ENCODE measurements at places on chromosomes 11 and 22.

DNA sequence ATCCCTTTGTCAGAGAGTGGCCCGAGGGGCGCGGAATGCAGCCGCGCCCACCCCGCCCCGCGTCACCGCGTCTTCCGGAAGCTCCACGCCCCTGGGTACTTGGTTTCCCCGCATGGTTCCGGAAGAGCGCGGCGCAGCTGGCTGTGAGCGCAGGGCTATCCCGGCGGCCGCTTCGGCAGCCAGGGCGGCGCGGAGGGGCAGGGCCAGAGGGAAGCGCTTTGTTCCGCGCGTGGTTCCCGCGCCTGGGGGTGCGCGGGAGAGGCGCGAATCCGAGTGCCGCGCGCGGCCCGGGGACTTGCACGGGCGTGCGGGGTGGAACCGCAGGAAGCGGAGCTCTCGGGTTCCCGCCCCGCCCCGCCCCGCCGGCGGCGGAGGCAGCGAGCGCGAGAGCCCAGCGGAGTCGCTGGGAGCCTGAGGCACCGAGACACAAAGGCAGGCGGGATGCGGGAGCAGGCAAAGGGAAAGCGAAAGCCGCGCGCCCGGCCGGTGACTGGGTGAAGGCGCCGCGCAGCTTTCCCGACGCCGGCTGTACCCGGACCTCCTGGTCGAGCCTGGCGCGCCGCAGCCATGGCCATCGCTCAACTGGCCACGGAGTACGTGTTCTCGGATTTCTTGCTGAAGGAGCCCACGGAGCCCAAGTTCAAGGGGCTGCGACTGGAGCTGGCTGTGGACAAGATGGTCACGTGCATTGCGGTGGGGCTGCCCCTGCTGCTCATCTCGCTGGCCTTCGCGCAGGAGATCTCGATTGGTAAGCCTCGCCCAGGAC, at the start of gene PANX1:
PANX1 (plus strand) TSS at position 96 of the 766 bp plus-strand sequence; CDS start at position 568, 472 bp downstream.
- DNase-seq, result peak; percentile 83

GRCh38 chr22:36760786-36761185, 15.1 kb downstream of the IFT27 start:
- no peak for DNase-seq

GRCh38 chr22:29654420-29654819, 51.0 kb downstream of the NF2 start:
- DNase-seq, result no peak

- DNase-seq, result no peak
Observed at GRCh38 chr11:58562375-58562800, 13.3 kb downstream of the LPXN start.

DNA sequence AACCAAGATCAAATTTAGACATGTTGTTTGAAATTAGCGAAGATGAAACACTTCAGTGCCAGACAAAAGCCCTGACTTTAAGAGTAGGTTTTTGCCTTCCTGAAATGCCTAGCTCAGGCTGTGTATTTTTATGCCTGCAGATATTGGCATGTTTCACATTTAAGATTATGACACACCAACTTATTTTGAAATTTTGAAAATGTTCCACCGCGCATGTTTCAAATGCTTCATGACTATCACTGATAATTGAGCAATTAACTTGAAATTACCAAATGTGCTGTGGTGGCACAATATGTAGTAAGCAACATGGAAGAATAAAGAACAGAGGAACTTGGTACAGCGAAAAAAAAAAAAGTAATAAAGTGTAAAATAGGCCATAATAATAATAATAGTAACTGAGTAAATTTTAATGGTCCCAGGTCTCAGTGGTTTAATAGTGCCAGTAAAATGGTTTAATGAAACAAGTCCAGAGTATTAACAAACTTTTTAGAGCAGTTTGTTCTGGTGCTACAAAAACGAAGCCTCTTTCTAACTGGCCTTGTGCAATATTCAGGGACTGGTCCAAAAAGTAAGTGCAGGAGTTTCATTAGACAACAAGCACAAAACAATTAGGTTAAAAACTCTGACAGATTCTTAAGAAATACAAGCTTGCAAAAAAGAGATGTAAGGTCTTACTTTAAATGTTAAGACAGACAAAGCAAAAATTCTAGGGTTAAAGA, 112.5 kb upstream of the SOX6 start:
- DNase-seq, result peak; percentile 3

DNA sequence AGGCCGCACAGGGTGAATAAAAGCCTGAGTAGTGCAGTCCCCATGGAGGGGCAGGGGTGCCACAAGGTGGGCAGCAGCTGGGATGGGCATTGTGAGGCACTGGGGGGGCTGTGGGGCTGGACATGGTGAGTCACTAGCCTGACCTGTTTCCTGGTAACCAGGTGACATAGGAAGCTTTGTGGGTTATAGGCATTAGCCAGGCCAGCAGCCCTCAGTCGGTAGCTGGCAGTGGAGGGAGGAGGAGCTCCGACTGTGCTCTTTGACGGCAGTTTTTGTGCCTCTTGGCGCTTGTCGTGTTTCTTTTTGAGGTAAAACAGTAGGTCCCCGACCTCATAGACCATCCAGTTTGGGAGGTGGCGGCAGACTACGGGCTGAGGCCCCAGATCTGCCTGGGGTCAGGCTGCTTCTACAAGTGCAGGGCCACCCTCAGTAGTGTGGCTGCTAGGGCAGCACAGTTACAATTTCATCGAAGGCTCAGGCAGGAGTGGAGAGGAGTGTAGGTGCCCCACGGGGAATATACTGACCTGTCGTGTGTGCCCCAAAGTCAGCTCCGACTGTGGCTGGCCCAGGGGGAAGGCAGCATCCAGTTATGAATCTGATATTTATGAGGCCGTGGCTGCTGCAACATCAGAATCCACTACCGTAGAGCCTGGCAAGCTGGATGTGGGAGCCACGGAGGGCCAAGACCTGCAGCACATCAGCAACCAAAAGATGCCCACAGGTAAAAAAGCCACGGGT, 107.7 kb downstream of the CRYBB2 start:
- no peak for DNase-seq

- DNase-seq, result no peak
Observed at GRCh38 chr22:25656724-25657123, 85.3 kb upstream of the MYO18B start.

DNA sequence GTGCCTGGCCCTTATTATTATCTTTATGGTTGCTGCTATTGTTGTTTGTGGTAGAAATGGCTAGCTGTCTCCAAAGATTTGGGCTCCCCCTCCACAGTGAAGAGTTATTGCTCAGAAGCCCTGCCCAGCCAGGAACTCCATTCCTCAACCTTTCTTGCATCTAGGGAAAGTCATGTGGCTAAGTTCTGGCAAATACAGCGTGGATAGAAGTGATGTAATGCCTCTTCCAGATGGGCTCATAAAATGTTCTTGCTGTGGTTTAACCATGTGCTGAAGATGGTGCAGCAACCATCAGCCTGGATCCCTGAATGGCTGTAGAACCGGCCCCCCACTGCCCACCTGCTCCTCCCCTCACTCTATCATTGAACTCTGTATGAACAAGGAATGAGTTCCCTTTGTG, 203.5 kb upstream of the E2F8 start:
- peak; percentile 54 for DNase-seq

GRCh38 chr11:120123946-120124345, 14.0 kb downstream of the TRIM29 start:
- no peak for DNase-seq

DNA sequence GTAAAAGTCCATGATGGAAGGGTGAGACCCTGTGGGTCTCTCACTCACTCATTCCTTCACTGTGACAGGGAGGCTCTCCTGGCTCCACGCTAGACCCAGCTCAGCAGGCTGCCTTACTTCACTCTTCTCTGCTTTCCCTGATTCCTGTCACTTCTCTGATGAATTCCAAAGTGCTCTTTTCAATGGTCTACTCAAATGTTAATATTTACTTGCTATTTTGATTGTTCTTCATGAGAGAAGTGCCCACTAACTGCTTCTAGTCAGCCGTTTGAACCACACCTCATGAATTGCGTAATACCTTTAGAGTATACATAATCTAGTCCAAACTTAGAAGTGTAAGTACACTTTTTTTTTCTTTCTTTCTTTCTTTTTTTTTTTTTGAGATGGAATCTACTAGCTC, 1350.2 kb upstream of the RAG2 start:
- DNase-seq, result no peak

DNA sequence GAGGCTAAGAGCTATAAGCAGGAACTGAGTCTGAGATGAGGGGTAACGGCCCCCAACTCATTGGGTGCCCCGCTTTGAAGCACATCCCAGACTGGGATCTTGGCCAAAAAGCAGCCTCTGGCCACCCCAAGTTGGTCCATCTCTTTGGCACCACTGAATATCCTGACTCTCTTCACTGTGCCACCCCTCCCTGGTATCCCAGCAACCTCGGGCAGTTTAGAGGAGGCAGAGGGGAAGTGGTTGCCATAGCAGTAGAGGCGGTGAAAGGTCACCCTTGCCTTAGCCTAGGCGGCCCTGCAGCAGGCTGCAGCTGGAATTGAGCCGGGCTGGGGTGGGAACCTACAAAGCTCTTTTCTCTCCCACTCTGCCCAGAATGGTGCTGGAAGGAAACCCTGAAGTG, 1.1 kb downstream of the PELI3 start:
- DNase-seq, result no peak

DNA sequence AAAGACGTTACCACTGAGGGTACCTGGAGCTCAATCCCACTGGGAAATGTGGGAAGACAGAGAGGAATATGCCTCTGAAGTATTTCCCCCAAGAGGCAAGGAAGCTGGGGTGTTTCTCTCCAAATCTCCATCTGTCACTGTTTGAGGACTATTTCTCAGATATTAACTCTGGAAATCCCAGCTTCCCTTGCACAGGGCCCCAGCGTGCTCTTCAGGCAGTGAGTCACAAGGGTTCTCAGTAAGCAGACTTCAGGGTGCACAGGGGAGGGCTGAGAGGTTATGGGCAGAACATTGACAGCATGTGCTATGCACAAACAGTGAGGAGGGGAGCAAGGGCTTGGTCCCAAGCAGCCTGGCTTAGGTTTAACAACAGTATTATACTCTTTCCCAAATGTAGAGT, 60.9 kb upstream of the EED start:
- DNase-seq, result peak; percentile 39

GRCh38 chr11:109784536-109784935, 308.7 kb upstream of the ZC3H12C start:
- DNase-seq, result no peak

DNA sequence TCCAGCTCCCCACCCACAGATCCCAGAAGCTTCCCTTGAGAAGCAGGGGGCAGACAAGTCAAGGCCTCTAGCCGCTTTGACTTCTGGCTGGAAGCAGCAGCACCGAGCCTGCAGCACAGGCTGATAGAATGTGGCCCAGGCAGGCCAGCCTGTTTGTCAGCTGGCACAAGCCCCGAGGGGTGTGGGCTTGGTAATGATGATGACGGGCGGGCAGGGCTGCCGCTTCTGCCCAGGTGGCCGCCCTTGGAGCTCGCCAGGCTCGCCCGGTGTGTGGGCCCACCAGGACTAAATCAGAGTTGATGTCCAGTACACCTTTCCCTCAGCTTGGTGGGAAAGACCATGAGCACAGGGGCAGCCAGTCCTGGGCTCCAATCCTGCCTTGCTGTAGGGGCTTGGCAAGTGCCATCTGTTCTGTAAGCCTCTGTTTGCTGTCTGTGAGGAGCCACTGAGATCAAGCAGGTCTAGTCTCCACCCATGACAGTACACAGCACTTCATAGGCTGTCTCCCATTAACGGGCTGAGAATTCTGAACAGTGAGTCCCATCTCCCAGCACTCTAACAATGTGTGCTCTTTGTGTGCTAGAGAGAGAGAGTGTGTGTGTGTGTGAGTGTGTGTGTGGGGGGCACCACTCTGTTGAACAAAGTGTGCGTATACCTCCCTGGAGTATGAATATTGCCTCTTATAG, 26.8 kb downstream of the MICAL2 start:
- DNase-seq, result no peak

DNA sequence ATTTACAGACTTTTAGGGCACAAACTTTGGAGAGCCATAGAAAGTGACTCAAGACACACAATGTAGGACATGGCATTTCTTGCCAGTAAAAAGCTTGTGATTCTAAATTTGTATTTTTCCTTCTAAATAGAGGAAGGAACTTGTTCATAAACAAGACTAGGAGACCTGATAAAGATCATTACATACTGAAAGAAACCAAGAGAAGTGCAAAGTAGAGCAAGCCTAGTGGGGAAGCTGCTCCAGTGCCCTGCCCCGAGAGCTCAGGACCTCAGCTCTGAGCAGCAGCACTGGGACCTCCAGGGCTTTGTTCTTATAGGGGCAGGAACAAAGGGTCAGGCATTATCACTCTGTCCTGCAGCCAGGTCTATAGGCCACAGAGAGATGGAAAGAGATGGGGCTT, 7.2 kb downstream of the IRAG1 start:
- DNase-seq, result no peak

DNA sequence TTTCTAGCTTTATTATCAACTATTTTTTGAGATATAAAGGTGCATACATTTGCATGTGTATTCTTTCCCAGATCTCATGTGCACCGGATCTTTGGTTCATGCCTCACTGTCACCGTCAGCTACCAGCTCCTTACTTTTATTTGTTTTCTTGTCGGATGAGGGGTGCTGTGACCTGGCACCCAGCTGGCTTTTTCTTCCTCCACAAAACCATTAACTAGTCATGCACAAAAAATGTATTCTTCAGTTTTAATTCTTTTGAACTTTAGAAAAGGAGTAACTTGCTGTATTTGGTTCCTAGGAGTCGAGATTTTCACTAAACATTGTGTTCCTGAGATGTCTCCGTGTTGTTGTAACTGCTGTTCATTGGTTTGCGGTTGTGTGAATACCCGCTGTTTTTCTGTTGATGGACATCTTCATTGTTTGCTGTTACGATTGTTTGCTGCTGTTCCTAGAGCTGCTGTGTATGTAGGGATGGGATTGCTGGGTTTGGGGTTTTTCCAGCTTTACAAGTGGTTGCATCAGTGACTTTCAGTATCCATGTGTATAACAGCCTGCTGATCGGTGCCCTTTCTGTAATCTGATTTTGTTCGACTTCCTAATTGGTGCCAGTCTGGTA, 39.4 kb downstream of the MOV10L1 start:
- peak; percentile 31 for DNase-seq

- no peak for DNase-seq
Observed at GRCh38 chr11:99614352-99614751, 593.6 kb downstream of the CNTN5 start.

DNA sequence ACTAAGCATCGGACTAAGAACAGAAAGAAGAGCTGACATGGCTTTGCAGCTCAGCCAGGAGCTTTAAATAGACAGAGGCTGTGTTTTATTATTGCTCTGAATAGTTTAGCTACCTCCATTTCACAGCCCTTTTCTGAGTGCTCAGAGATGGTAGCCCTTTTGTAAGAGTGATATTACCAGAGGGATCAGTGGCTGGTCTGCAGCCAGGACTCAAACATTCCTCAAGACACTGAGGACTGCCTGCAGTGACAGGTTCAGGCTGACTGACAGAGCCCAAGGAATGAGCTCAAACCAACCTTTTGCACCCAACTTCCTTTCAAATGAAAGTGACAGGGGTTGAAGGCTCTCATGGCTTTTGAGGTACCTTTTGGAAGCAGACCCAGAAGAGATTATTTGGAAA, 189.0 kb downstream of the DDX10 start:
- no peak for DNase-seq

GRCh38 chr11:68471360-68472340, 11.1 kb downstream of the PPP6R3 start:
- peak; percentile 66 for DNase-seq

- DNase-seq, result no peak
Observed at GRCh38 chr11:134278356-134278755, 2.2 kb downstream of the GLB1L3 start.

Measured in fibroblast of skin of right quadriceps (primary cell).